ENCODE measurements at places on chromosomes 16 and 17.
A peak's percentile ranks its signal among the peaks of the same experiment; 100 is the strongest.

DNA sequence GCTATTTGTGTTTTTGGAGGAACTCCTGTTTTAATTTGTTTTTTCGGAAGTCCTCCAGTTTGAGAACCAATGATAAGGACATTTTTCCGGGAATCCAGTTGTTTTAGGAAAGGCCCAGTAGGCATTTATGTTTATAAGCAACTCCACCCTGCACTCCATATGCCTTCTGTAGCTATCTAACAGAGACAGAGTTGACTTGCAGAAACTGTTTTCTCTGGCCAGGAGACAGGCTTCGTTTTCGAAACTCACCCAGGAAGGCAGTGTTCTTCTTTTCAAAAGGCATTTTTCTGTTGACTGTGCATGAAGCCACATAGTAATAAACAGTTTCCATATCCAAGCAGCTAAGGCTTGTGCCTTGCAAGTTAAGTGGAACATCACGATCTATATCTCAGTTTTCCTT lies 587.1 kb downstream of the WWOX start:
- DNase-seq: no peak
- H3K4me3 ChIP-seq: no peak overlapping the region
- no peaks in the 10 kb centered on the region for H3K27me3 ChIP-seq
- peaks cover 7% of the 10 kb centered on the region for H3K4me1 ChIP-seq
- H3K36me3 ChIP-seq: no peaks in the 10 kb centered on the region

DNA sequence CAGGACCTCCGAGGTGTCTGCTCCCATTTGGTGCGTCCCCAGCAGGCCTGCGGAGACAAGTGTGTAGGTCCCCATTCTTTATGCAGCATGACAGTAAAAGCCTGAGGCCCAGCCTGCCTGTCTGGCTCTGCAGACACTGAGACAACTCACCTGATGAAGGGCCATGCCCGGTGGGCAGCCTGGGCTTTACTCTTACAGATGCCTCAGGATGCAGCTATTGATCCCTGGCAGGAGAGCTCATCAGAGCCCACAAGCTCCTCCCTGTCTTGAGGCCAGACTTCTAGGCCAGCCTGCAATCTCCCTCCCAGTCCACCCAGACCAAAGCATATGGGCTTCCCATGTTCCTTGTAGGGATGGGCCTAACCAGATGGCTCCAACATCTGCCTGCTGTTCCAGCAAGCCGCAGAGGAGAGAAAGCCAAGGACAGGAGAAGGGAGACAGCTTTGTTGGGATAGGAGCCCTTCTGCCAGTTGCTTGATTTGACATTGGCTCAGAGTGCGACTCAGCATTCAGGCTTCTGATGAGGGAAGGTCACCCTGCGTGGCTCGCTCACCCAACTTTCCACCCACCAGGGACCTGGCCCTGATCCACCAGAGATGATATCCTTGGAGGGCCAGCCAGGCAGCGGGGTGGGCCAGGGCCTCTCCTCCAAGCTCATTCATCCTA lies 87.5 kb downstream of the SOCS1 start:
- DNase-seq: no peak
- H3K27ac ChIP-seq: no peak overlapping the region
- no peaks in the 10 kb centered on the region for H3K27me3 ChIP-seq
- H3K4me1 ChIP-seq: peaks cover 5% of the 10 kb centered on the region

DNA sequence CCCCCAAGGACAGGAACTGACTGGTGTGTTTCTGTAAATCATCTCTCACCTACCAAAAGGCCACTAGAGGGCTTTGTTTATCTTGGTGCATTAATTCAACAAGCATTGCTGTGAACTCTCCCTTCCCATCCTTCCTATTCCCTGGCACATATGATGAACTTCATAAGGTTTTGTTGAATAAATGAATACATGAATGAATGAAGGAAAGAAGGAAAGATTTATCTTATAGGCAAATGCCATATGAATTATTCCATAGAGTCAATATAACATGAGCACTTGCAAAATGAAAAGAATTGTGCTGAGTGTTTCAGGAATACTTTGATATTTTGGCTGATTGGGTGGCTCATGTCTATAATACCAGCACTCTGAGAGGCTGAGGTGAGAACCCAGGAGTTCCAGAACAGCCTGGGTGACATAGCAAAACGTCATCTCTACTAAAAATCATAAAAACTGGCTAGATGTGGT lies 4.3 kb downstream of the SPDYE4 start:
- DNase-seq: peak; percentile 47
- no peaks in the 10 kb centered on the region for H3K36me3 ChIP-seq
- no peaks in the 10 kb centered on the region for H3K27me3 ChIP-seq
- H3K4me3 ChIP-seq: no peak overlapping the region

DNA sequence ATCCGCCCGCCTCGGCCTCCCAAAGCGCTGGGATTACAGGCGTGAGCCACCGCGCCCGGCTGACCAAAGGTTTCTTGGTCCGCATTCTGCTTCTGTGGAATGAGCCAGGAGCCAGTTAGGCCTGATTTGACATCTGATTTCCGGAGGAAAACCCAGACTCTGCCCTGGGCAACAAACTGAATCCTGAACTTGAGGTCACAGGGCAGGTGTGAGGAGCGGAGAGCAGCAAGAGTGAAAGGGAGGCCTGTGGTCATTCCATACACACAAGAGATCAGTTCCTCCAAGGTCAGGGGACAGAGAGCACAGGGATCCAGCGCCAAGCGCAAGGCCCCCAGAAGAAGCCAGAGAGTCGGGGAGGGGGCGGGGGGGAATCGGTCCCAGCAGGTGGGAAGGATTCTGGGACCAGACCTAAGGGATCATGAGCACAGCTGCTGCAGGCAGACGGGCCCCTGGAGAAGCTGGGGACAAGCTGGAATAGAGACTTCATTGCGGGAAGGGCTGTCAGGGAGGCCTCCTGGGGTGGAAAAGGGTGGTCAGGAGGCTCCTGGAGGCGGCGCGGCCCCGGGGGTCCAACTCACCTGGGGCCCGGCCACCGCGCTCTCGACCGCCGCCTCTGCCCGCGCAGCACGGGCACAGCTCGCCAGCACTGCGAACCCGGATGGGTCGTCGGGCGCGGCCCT lies 436 bp downstream of the SHPK start:
- H3K4me1 ChIP-seq: peaks cover 2% of the 10 kb centered on the region
- peaks cover 16% of the 10 kb centered on the region for H3K36me3 ChIP-seq
- no peaks in the 10 kb centered on the region for H3K27me3 ChIP-seq
- peak overlapping the region; percentile 97 for H3K4me3 ChIP-seq
- peak overlapping the region; percentile 47 for H3K27ac ChIP-seq

DNA sequence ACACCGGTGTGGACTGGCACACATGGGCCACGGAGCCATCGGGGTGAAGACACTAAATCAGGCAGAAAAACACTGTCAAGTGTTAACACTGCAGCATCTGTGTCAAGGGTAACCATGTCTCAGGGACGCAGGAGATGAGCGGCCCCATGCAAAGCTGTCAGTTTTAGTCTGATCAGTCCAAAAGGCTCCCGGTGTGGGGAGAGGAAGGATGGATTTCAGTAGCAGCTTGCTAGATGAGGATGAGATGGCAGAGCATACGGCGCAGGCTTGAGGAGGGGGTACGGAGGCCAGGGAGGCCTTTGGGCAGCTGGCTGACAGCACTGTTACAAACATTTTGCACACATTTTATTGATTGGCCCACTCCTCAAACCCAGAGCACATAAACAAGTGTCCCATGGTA lies 98.1 kb downstream of the GNAO1 start:
- peaks cover 15% of the 10 kb centered on the region for H3K4me1 ChIP-seq
- no peaks in the 10 kb centered on the region for H3K36me3 ChIP-seq
- no peak overlapping the region for H3K27ac ChIP-seq
- DNase-seq: no peak
- H3K4me3 ChIP-seq: no peak overlapping the region
- H3K27me3 ChIP-seq: no peaks in the 10 kb centered on the region

- DNase-seq: no peak
- H3K36me3 ChIP-seq: peaks cover 38% of the 10 kb centered on the region
- no peaks in the 10 kb centered on the region for H3K27me3 ChIP-seq
- no peak overlapping the region for H3K4me3 ChIP-seq
- H3K27ac ChIP-seq: no peak overlapping the region
Observed at GRCh38 chr17:80924111-80924806, 67.4 kb upstream of the CHMP6 start.

DNA sequence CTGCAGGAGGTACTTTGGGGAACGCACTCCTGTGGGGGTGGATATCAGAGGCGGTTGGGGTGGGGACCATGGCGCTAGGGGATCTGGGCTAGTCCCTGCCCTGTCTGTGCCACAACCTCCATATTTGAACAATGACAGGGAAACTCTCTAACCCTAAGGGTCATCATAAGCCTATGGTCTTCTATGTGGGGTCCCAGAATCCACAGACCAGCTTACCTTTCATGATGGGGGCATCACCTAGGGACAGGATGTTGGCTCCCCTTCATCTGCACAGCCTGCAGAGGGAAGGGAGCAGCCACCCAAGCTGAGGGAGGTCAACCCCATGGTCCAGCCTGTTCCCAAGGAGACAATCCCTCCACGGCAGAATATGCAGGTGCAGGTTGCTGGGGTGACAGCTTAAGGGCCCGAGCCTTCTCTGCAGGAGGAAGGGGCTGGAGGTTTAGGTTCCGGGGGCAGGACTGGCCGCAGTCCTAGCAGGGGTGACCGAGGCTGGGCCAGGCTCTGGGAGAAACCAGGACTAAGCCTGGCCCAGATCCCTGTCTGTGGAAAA lies 1.7 kb downstream of the ORAI3 start:
- no peak overlapping the region for H3K4me3 ChIP-seq
- H3K4me1 ChIP-seq: peaks cover 27% of the 10 kb centered on the region
- H3K36me3 ChIP-seq: peaks cover 17% of the 10 kb centered on the region
- H3K27me3 ChIP-seq: no peaks in the 10 kb centered on the region
- no peak for DNase-seq
- peak overlapping the region; percentile 40 for H3K27ac ChIP-seq

GRCh38 chr17:78258323-78259191 lies 27.1 kb downstream of the TMEM235 start:
- no peaks in the 10 kb centered on the region for H3K36me3 ChIP-seq
- no peak for DNase-seq
- no peaks in the 10 kb centered on the region for H3K27me3 ChIP-seq
- no peak overlapping the region for H3K4me3 ChIP-seq
- H3K4me1 ChIP-seq: peaks cover 32% of the 10 kb centered on the region

GRCh38 chr17:5585836-5586521 lies 1.7 kb upstream of the NLRP1 start:
- no peaks in the 10 kb centered on the region for H3K36me3 ChIP-seq
- no peak for DNase-seq
- no peak overlapping the region for H3K27ac ChIP-seq
- H3K4me3 ChIP-seq: no peak overlapping the region
- H3K4me1 ChIP-seq: peaks cover 13% of the 10 kb centered on the region

GRCh38 chr16:12210258-12210880 lies 233.8 kb downstream of the SNX29 start:
- H3K27me3 ChIP-seq: no peaks in the 10 kb centered on the region
- H3K36me3 ChIP-seq: no peaks in the 10 kb centered on the region
- peaks cover 11% of the 10 kb centered on the region for H3K4me1 ChIP-seq
- H3K27ac ChIP-seq: no peak overlapping the region
- DNase-seq: no peak

GRCh38 chr17:42527932-42528331 lies 8.1 kb upstream of the NAGLU start:
- no peaks in the 10 kb centered on the region for H3K36me3 ChIP-seq
- no peak overlapping the region for H3K4me3 ChIP-seq
- H3K27me3 ChIP-seq: no peaks in the 10 kb centered on the region
- no peak for DNase-seq
- H3K27ac ChIP-seq: no peak overlapping the region

GRCh38 chr16:58013201-58013956 lies 12.2 kb downstream of the USB1 start:
- H3K27me3 ChIP-seq: no peaks in the 10 kb centered on the region
- peak; percentile 76 for DNase-seq
- no peak overlapping the region for H3K4me3 ChIP-seq
- no peak overlapping the region for H3K27ac ChIP-seq
- H3K4me1 ChIP-seq: peaks cover 16% of the 10 kb centered on the region
- peaks cover 23% of the 10 kb centered on the region for H3K36me3 ChIP-seq

GRCh38 chr16:73056448-73056847 lies 8.5 kb upstream of the ZFHX3 start:
- no peak overlapping the region for H3K4me3 ChIP-seq
- no peaks in the 10 kb centered on the region for H3K36me3 ChIP-seq
- no peaks in the 10 kb centered on the region for H3K27me3 ChIP-seq
- H3K27ac ChIP-seq: peak overlapping the region; percentile 86
- peaks cover 25% of the 10 kb centered on the region for H3K4me1 ChIP-seq

DNA sequence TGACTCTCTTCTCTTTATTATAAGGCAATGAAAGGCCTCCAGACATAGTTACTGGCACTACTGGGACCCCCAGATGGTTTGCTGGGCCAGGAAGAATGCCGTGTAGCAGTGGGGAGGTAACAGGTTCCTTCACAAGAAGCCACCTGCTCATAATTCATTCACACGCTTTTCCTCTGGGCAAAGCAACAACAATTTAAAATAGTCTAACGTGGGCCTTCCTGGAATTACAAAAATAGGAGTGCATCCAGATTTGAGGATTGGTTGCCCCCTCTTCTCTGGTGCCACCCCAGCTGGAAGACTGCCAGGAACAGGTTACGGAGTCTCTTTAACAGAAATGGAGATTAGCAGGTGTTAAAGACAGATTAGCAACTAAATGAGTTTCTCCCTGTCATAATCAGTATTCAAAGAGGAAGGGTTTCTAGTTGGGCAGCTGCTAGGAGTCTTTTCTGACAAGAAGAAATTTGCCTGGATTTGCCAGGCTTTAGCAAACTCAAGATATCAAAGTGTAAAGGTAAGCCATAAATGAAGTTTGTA lies 409.6 kb downstream of the NPIPA8 start:
- no peaks in the 10 kb centered on the region for H3K4me1 ChIP-seq
- no peak overlapping the region for H3K27ac ChIP-seq
- no peaks in the 10 kb centered on the region for H3K27me3 ChIP-seq
- DNase-seq: no peak

GRCh38 chr16:49455991-49456745 lies 82.6 kb downstream of the C16orf78 start:
- no peak overlapping the region for H3K4me3 ChIP-seq
- DNase-seq: no peak
- no peak overlapping the region for H3K27ac ChIP-seq
- H3K27me3 ChIP-seq: no peaks in the 10 kb centered on the region
- H3K36me3 ChIP-seq: no peaks in the 10 kb centered on the region

DNA sequence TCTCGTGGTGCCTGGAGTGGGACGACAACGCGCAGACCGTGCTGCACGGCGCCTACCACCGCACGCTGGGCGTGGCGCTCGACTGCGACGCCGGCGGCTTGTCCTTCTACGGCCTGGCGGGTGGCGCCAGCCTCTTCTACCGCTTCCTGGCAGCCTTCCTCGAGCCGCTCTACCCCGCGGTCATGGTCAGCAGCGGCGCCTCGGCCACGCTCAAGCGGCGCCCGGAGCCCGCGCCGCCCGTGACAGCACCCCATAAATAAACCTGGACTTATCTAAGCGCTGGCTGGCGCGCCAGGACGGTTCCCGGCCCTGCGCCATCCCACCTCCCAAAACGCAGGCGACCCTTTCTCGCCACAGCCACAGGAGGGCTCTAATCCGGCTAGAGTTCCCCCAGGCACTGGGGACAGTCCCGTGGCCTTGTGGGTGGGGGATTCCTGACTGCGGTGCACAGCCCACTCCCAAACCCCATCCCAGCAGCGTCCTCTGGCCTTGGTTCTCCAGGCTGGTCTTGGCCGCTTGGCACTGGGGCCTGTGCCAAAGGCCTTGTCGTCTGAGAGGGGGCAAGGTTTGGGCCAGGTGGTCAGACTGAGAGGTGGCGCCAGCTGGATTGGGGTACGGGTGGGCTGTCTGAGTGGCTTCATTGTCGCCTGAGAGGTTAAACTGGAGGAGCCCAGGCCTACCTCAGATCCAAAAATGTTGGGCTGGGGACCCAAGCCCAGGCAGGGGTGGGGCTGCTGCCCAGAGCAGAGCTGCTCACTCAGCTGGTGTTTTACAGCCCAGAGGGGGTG lies 10.1 kb upstream of the SLC16A5 start:
- no peak overlapping the region for H3K27ac ChIP-seq
- H3K4me3 ChIP-seq: no peak overlapping the region
- H3K27me3 ChIP-seq: no peaks in the 10 kb centered on the region
- DNase-seq: peak; percentile 73
- no peaks in the 10 kb centered on the region for H3K36me3 ChIP-seq
